ENCODE measurements at places on chromosomes 6 and 20.

GRCh38 chr20:9482180-9482579 lies 32.2 kb upstream of the LAMP5 start:
- ATAC-seq: no peak

DNA sequence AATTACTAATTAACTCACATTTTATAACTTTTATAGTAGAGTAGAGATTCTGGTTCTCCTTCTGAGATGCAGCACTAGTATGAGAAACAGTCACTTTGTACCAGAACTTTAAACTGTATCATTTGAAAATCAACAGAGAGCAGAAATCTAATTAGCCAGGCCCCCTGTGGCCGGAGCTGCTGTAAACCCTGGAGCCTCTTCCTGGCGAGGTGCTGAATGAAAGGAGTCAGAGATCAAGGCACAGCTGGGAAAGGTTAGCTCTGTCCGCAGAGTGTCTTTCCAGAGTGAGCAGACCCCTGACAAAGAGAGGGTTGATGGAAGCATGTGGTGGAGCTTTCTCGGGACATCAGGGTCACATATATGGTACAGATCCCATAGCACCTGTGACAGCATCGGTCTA lies 703.8 kb downstream of the RFPL4B start:
- no peak for ATAC-seq

DNA sequence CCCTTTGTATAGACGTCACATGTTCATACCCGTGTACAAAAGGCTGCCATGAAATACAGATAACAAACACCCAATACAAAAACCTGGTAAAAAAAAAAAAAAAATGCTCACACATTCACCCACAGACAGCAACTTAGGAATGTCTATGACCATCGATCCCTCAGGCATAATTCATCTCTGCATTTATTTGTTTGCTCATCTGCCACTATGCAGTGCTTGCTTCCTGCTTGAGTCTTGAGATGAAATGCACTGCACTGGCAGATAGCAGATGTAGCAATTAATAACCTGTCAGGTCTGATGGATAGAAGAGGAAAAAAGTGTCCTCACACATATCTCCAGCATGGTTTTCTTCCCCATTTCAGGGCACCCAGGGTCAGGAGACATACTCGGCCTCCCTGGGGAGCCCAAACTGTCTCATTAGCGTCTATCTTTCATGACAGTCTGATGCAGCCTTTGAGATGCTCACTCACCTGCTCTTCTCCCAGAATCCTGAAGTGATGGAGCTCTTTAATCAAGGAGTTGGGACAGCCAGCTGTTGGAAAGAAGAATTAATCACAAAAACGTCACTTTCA lies 295.1 kb upstream of the AGPAT4 start:
- no peak for ATAC-seq

- no peak for ATAC-seq
These were observed 129.1 kb downstream of the TNFRSF21 start for GRCh38 chr6:47180633-47181032.

DNA sequence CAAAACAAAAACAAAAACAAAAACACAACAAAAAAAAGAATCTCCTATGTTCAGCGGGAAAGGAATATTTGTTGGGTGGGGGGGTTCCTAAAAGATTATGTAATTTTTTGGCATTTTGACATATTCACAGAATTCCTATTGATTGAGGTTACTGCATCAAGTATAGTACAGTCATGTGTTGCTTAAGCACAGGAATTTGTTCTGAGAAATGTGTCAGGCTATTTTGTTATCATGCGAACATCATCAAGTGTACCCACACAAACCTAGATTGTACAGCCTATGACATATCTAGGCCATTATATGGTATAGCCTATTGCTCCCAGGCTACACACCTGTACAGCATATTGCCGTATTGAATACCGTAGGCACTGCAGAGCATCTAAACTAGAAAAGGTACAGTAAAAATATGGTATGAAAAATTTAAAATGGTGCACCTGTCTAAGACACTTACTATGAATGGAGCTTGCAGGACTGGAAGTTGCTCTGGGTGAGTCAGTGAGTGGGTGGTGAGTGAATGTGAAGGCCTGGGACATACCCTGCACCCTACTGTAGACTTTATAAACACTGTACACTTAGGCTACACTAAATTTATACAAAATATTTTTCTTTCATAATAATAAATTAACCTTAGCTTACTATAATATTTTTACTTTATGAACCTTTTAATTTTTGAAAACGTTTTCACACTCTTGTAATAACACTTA lies 110.6 kb downstream of the CDKAL1 start:
- no peak for ATAC-seq

DNA sequence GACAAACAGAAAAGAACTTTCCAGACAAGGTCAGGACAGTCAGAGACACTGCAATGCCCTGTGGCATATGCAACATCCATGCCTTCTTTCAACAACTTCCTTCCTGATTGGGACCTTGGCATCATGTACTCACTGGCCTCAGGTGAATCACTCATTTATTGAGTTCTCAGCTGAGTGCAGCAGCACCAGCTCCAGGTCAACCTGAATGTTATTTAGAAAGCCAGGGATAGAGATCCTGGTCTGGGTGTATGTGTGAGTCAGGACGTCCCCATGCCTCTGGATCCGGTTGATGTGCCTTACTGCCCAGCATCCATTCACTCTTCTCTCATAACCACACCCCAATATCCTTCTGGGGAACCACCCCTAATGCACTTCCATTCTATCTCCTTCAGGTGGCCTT lies 54.4 kb downstream of the SNRNP48 start:
- ATAC-seq: no peak

GRCh38 chr6:160028487-160029275 lies 59.8 kb downstream of the IGF2R start:
- peak; percentile 59 for ATAC-seq

- no peak for ATAC-seq
These were observed 167.9 kb upstream of the SYNCRIP start for GRCh38 chr6:85810558-85810957.

GRCh38 chr6:151958332-151958731 lies 150.8 kb downstream of the ESR1 start:
- no peak for ATAC-seq

GRCh38 chr20:41784209-41784958 lies 166.2 kb upstream of the CHD6 start:
- ATAC-seq: no peak

- peak; percentile 92 for ATAC-seq
These were observed 68.9 kb upstream of the FAM184A start for GRCh38 chr6:119147101-119148053.

- no peak for ATAC-seq
These were observed 22.3 kb upstream of the SMOC2 start for GRCh38 chr6:168418711-168419121.

DNA sequence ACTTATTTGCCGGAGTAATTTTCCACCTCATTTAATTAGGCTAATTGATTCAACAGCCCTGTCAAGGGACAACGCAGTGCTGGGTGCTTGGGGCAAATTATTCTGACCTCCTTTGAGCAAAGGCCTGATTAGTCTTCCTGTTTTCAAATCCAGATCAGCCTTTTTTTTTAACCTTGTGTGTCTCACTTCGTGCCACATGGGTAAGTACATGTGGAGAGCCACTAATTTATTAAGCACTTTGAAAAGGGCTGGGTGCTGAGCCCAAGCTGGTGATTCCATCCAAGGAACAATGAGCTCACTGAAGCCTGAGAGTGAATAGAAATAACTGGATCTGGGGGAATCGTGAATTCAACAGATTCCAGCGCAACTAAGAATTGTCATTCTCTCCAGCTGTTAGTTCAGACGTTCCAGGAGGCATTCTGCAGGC lies 229.3 kb downstream of the CLIC5 start:
- no peak for ATAC-seq

DNA sequence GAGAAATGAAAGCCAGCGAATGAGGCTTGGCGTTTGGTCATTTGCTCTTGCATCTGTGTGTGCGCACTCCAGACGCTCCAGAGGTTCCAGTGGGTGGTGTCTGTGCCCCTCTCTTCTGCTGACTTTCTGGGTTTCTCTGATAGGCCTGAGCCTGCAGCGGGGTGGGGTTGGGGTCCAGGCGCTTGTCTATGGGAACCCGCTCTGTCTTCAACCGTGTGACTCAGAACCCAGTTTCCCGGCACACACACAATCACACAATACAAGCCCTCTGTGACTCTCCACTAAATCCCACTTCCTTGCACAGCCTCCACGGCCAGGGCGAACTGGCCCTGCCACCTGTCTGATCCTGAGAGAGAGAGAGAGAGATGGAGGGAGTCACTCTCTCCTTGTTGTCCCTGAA lies 24.6 kb downstream of the RBM38 start:
- ATAC-seq: no peak

DNA sequence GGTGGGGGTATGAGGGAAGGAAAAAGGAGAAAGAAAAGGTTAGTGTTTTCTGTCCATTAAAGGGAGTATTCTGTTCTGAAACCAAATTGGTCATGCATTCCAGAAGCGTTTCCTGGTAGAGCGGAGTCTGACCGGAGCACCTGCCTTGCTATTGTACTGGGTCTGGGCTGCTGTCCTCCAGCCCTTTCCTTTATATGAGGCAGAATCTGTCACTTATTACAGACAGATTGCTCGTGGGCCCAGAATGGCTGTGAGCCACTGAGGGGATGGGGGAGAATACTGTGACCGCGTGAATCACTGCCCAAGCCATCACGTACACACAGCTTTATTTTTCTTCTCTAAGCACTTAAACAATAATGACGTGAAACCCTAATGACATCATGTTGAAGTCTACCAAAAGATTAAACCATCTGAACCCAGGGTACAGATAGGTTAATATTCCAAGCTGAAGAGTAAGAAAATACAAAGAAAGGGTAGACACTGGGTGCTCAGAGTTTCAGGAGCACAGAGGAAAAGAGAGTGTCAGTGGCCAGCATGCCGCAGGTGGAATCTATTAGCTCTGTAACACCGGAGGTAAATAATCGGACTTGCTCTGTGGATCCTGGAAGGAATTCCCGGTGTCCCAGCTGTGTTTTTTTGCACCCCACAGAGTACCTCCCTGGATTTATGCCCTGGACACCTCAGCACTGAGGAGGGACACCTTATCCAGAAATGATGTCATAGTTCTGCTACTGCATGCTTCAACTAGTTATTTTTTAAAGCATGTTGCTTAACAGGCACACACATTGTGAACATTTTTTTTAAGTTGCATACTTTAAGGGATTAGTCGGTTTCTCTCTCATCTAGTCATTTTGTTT lies 573.3 kb downstream of the PKHD1 start:
- ATAC-seq: no peak

DNA sequence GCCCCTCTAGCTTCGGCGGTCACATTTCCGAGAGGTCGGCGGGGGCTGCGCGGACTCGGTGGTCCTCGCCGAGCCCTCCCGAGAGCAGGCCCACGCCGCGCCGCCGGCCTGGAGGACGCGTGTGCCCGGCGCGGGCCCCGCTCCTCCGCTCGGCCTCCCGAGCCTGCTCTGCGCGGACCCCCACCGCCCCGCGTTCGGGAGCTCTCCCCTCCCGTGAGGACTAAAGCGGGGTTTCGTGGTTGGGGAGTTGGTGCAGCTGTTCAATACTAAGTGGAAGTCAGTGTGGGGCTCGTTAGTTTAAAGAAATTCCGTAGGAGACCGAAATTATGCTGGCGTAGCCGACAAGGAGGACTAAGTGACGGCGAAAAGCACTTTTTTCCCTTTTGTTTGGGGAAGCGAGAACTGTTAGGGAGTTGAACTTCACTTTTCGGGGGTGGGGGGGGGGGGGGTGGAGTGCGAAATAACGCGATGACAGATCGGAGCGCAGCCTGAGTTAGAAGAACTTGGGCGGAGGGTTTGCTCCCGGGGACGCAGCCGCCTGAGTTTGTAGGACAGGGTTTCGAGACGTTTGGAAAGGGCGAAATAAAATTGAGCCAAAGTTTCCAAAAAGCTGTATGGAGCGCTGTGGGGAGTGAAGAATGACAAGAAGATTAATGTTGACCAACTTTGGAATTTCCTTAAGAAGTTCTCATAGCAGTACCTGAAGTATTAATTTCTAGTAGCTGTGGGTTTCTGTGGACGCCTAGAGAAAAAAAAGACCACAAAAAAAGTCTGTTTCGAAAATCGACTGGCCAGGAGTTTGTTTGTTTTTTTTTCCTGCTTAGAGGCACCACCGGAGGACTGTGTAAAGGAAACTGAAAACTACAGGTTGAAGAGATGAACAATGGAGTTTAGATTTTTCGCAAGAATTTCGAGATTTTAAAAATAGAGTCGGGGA lies 1.4 kb downstream of the QKI start:
- no peak for ATAC-seq

DNA sequence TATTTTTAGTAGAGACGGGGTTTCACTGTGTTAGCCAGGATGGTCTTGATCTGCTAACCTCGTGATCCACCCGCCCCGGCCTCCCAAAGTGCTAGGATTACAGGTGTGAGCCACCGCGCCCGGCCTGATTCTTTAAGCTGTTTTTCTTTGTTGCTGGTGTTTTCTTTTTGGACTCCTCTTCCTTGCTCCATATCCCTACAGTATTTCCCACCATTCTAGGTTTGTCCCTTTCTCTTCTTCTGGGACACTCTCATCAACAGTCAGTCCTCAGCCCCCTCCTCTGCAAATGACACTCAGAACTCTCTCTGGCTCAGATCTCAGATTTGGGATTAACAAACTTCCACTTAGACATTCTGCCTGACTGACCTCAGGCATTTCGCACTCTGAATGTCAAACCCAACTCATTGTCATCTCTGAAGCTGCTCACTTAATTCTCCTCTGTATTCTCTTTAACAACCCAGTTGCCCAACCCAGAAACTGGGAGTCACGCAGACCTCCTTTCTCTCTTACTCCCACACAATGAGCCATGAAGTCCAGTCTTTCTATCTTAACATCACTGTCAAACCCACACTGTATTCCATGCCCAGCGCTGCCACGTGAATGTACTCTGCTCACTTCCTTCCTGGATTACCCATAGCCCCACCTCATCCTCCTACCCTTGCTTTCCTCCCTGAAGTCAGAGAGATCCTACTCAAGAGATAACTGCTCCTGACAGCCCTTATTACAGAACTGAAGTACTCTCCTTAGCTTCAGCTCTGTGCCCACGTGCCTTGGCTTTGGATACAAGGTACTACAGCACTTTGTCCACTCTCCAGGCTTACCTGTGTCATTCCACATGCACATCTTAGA lies 2.6 kb downstream of the MPIG6B start:
- no peak for ATAC-seq

- no peak for ATAC-seq
These were observed 21.0 kb upstream of the STX16 start for GRCh38 chr20:58630063-58630462.

DNA sequence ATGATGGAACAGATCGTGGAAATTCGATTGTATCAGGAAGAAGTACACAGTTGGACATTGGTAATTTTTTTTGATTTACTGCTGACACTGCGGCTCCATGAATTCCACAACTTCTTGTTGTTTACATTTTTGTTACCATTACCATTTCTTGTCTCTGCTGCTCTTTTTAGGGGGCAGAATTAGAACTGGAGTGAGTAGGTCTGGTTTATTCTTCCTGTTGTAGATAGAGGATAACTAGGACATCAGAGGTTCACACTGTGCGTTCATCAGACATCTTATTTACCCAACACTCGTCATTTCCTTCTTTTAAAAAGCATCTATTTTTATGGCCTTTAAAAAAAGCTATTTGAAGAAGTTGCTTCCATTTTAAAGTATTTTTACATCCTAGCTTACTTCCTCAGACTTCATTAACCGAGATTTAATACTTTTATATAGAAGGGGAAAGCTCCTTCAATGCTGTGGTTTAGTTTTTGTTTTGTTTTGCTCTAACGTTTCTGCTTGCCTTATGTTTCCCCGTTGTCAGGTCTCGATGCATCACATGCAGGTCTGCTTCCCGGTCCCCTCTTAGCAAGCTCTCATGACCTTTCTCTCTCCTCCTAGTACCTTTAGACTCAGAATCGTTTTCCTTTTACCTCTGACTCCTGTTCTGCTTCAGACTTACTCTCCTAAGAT lies 139.1 kb downstream of the ARID1B start:
- ATAC-seq: no peak
